ENCODE measurements at places on chromosomes 7 and 10.

DNA sequence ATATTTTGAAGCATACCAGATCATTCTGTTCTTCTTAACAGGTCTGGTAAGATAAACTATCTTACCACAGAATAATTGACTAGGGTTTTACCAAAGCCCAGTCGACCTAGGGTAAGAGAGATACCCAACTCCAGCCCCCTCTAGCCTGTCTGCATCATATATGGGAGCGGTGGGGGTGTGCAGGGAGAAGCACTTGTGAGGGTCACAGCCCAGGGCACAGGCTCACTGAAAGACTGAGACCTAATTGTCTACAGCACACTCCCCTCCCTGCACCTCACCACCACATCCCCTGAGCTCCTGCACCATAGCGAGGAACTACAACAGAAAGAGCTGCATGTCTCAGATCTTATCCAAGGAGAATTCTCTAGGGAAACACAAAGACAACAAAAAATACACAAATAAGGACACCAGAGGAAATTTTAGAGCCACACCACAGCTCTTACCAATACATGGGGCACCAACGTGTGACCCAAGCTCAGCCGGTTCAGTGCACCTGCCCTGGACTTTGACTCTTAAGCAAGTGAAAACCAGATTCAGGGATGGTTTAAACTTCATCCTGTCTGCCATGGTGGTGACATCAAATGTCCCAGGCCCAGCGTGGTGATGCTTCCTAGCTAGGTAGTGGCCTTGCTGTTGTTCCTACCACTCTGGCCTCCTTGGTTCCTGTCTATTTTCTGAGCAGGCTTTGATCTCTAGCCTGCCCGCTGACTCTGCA lies 150.8 kb downstream of the HERPUD2 start:
- DNase-seq, result no peak

- peak; percentile 77 for DNase-seq
Measured at GRCh38 chr7:25565949-25566348, 337.7 kb upstream of the NPVF start.

GRCh38 chr10:110686047-110686446 lies 41.9 kb downstream of the RBM20 start:
- DNase-seq, result no peak

DNA sequence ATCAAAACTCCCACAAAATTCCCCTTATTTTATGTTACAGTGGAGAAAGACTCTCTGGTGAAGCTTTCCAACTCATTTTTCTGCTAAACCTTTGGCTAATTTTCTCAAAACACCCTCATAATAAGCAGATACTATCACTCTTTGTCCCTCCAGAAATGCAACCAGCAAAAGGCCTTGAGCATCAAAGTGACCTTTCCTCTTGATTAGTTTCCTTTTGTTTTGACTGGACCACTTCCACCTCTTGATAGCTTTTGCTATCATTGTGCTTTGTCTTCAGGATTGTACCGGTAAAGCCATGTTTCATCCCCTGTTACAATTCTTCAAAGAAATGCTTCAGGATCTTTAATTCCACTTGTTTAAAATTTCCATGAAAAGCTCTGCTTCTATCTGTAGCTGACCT lies 115.1 kb upstream of the SLC13A1 start:
- no peak for DNase-seq

DNA sequence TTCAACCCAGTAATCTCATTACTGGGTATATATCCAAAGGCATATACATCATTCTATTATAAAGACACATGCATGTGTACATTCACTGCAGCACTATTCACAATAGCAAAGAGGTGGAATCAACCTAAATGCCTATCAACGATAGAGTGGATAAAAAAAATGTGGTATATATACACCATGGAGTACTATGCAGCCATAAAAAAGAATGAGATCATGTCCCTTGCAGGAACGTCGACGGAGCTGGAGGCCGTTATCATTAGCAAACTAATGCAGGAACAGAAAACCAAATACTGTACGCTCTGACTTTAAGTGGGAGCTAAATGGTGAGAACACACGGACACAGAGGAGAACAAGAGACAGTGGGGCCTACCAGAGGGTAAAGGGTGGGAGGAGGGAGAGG lies 105.5 kb downstream of the SLC25A13 start:
- no peak for DNase-seq

DNA sequence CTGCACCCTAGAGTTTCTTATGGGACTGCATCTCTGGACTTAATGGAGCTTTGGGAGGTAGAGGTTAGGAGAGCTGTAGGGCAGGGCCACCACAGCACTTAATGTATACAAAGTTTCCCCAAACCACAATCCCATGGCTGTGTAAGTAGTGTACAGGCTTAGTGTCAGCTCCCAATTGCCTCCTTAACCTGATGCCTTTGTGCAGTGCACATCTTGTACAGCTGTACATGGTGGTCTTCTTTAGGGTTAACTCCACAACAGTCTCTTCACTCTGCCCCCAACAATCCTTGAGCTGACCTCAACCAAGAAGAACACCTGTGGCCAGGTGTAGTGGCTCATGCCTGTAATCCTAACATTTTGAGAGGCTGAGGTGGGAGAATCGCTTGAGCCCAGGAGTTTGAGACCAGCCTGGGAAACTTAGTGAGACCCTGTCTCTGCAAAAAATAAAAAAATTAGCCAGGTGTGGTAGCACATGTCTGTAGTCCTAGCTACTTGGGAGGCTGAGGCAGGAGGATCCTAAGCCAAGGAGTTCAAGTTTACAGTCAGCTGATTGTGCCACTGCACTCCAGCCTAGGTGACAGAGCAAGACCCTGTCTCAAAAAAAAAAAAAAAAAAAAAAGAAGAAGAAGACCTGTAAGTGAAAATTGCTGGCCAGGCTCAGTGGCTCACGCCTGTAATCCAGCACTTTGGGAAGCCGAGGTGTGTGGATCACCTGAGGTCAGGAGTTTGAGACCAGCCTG lies 6.8 kb downstream of the PLAU start:
- DNase-seq, result no peak

DNA sequence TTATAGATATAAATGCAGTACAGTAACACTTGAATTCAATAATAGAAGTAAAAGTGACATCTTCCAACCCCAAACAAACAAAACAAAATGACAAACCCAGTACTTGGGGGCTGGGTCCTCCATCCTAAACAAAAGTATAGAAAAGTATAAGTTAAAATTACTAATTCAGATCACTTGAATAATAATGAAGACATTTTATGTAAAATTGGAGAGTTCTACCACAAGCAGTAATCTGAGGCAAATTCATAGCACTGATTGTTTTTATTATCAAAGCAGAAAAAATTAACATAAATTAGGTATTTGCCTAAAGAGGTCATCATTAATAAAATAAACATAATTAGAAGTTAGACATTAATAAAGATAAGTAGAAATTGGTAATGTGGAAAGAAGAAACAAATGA lies 81.5 kb downstream of the ITPRID1 start:
- no peak for DNase-seq

DNA sequence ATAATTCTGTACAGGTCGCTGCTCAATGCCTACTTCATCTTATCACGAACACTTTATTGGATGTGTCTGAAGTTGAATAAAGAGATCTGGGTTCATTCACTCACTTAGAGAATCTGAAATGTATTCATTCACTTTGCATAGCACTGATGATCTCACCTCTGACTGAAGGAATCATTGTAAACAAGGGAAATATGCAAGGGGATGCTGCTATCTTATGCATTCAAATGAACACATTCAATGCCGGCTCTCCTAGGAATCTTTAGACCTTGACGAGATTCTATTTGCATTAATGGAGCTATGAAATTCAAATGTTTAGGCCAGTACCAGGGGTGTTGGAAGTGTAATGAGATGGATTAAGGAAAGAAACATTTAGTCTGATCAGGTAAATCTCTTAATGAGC lies 200.6 kb upstream of the COBL start:
- DNase-seq, result no peak

GRCh38 chr10:31401287-31401686 lies 82.3 kb downstream of the ZEB1 start:
- DNase-seq, result no peak

GRCh38 chr7:37957221-37957970 lies 37.0 kb downstream of the EPDR1 start:
- no peak for DNase-seq

- no peak for DNase-seq
Measured at GRCh38 chr10:75068523-75068922, 42.9 kb upstream of the SAMD8 start.

- no peak for DNase-seq
Measured at GRCh38 chr7:41809940-41810576, 107.2 kb upstream of the INHBA start.

DNA sequence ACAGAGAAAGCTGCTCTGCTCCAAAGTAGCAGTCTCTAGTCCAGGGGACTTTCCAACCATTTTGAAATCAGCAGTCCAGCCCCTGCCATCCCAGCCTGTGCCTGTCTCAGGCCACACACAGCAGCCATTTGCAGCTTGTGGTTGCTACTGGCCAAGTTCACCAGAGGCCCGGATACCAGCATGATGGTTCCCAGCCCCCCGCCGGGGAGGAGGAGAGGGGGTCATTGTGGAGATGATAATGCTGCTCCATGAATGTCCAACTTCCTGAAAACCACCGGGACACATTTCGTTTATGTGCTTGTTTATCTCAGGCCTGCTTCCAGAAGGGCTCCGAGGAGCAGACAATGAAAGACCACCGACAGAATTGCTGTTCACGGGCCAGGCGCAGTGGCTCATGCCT lies 160.0 kb downstream of the UBE2H start:
- no peak for DNase-seq

DNA sequence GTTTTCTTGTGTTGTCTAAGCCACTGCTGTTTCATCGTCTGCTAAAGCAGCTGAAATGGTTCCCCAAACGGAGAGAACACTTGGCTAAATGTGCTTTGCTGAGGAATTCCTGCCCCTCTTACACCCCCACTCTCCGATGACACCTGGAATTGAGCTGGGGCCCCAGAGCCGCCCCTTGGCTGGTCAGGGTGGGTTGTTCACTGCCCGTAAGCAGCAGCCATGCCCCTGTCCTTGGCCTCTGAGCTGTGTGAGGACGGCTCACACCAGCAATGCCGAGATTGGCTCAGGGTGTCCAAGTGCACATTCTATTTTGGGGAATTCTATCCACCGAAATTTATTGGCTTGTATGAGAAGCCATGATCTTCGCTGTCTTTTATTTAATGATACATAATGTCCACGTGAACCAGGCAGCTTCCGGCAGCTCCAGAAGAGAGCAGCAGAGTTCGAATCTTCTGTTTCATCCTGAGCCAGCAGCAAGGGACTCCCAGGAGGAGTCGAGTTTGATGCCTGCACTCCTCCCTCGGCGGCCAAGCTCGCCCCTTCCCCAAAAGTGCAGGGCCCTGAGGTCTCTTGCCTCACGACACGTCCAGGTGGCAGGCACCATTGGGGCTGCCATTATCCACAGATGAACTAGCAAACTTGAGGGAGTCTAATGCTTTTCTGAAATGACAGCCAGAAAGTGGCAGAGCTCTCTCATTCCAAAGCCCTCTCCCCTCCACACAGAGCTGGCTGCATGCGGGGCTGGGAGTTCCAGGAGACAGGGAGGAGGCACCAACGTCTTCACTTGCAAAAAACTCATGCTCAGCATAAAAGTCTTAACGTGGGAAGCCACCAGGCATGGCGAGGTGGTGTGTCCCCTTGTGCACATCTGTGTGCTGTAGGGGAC lies 114.0 kb downstream of the WDR37 start:
- DNase-seq, result no peak

- DNase-seq, result no peak
Measured at GRCh38 chr7:23356726-23357125, 57.6 kb downstream of the MALSU1 start.

DNA sequence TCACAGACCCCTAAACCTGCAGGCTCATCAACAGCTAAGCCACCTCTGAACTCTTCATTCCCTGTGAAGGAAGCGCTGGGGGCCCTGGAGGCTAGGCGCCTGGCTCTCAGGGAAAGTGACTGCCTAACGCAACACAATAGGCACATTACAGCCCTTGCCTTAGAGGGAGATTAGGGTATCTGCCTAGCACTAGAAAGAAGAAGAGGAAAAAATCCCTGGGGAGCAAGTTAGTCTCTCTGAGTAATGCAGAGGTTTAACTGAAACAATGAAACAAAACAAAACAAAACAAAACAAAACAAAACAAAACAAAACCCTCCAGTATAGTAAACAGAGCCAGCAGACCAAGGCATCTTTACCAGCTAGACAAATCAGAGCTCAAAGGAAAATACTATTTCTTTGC lies 2.6 kb downstream of the ZNF777 start:
- DNase-seq, result no peak

DNA sequence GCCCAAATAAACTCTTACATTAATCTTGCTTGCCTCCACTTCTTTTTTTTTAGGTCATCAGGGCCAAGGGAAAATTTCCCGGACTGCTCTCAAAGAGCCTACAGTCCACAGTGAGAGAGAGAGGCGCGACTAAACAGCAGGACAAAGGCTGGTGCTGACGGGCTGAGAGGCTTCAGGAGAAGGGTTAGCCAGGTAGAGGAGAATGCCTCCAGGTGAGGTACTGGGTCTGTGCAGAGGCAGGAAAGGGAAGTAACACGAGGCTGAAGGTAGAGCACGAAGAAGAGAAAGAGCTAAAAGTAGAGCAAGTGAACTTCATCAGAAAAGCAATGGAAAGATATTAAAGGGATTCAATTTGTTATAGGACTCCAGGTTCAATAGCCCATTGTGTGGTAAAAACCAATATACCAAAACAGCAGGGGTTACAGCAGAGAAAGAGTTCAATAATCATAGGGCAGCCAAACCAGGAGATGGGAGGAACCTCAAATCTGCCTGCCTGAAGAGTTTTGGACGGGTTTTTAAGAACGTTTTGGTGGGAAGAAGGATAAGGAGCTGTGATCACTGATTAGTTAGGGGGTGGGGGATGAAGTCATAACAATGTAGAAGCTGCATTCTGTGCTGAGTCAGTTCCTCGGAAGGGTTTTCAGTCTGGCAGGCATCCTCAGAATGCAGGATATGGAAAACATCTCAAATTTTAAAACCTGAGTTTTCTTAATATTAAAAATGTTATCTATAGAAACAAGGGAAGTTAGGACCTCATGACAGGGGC lies 171.5 kb downstream of the AKR1D1 start:
- no peak for DNase-seq

- DNase-seq, result no peak
Measured at GRCh38 chr10:110008518-110009339, 945 bp downstream of the ADD3 start.

DNA sequence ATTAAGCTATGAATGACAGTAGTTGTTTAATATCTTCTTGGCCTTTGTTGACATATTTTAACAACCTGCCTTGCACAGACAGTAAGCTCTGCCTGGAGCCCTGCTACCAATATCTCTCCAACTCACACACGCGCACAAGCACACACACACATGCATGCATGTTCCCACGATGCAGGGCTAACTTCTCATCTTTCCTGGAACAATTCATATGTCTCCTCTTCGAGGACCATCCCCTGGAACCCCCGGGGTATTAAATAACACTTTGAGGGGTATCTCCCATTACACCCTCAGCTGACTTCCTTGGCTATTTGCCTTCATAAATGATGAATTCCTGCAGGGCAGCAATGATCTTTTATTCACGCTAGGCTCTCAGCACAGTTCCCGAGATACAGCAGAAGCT lies 258.0 kb downstream of the TRIL start:
- no peak for DNase-seq

GRCh38 chr7:155560982-155561686 lies 14.8 kb upstream of the CNPY1 start:
- DNase-seq, result no peak

GRCh38 chr7:158392251-158392650 lies 195.4 kb downstream of the PTPRN2 start:
- no peak for DNase-seq
